ENCODE measurements at places on chromosomes 2 and 18.

GRCh38 chr2:120546048-120546864, 189.4 kb upstream of the GLI2 start:
- DNase-seq, result no peak

DNA sequence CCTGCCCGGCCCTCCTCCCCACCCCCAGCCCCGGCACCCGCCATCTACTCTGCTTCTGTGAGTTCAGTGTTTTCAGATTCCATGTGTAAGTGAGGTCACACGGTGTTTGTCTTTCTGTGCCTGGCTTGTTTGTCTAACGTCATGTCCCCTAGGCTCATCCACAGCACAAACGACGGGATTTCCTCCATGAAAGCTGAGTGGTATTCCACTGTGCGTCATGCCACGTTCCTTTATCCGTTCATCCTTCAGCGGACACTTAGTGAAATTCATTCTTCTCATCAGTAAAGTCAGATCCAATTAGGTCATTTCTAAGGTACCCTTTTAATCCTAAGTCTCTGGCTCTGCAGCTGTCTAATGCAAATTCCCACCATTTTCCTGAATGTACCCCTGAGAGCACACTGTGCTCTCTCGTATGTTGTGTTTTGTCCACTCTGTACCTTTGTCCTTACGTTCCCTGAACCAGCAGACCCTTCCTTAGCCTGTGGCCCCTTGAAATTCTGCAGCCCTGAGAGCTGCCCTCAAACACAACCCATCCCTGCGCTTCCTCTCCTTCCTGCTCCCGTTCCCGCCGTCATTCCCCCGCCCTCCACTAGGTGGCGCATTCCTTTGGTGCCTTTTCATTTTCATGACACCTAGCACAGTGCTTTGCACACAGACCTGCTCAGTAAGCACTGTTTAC, 44.1 kb downstream of the TRAPPC12 start:
- peak; percentile 47 for DNase-seq

DNA sequence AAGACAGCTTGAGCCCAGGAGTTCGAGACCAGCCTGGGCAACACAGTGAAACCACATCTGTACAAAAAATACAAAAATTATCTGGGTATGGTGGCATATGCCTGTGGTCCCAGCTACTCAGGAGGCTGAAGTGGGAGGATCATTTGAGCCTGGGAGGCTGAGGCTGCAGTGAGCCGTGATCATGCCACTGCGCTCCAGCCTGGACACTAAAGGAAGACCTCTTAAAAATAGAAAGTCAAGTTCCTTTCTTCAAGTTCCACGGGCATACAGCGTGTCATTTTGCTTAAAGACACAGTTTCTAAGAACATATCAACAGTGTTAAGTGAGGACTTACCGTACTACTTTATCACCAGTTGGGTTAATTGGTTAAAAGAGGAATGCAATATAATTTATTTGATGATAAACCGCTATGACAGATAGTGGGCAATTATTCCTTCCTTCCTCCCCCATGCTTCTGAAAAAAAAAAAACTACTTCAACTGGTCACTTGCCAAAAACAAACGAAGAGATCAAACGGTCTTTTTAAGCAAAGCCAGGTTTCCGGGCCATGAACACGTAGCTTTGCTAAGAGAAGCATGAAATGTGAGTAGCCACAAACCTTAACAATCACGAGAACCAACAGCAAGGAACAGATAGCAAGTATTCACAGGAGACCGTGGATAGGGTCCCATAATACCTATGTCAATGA, 21.4 kb downstream of the AP1S3 start:
- no peak for DNase-seq

DNA sequence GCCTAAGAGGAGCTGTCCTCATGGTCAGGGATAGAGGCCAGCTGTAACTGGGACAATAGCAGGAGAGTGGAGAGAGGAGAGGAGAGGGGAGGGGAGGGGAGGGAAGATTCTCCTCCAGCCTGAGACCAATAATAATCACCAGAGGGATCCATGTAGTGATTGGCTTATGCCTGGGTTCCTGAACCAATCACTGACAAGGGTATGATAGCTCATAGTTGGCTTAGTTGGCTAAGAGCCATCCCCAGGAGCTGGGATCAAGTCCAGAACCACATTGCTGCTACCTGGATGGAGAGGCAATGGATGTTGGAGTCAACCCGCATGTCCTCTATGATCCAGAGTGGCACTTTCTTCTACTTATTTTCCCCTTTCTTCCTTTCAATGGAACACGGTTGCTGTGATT, 7.7 kb upstream of the ST8SIA5 start:
- no peak for DNase-seq

- no peak for DNase-seq
Measured at GRCh38 chr18:67577386-67577785, 60.9 kb upstream of the DSEL start.

GRCh38 chr2:73985308-73986084, 786 bp downstream of the TET3 start:
- DNase-seq, result peak; percentile 76

DNA sequence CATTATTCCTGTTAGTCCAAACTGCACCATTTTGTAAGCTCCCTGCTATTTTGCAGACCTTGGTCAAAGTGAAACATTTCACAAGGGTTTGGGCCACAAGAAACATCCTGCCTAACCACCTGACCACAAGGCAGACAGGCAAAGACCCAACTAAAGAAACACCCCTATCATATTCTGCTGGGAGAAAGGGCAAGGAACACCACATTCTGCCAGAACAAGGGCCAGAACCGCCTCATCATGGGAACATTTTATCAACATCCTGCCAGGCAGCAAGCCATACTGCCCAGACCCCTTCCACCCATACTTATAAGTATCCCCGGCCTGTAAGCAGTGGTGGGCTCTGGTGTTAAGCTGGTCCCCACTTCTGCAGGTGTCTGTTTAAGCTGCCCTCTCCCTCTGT, 12.0 kb upstream of the RAB31 start:
- no peak for DNase-seq

DNA sequence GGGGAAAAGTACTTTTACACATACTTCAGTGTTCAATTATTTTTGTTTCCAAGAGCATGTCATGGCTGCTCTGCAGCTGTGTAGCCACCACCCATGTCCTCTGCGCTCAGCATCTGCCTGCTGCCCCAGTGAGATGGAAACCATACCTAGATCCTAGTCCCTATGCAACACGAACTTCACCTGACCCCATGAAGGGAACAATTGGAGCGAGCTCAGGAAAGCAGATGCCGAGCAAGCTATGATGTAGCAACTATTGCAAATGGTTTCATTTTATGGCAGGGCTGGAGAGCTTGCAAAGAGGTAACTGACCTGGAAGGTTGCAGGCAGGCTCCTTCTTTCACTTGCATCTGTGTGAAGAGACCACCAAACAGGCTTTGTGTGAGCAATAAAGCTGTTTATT, 1.3 kb upstream of the CCDC141 start:
- DNase-seq, result no peak

DNA sequence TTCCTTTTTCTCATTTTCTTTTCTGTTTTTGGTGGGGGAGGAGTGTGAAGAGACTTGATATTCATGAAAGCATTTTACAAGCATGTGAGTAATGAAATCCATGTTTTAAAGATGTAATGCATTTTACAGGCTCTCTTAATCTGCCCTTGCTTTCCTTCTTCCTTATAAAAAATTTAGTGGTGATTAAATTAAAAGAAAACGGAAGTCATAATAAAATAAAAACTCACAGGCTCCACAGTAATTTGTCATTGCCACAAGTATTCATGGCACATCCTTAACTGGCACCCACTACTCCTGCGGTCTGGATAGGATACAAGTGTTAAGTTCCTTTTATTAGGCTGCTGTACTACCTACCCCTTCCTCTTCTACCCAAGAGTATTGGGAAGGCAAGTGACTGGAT, 241.2 kb downstream of the SLC4A3 start:
- DNase-seq, result no peak

DNA sequence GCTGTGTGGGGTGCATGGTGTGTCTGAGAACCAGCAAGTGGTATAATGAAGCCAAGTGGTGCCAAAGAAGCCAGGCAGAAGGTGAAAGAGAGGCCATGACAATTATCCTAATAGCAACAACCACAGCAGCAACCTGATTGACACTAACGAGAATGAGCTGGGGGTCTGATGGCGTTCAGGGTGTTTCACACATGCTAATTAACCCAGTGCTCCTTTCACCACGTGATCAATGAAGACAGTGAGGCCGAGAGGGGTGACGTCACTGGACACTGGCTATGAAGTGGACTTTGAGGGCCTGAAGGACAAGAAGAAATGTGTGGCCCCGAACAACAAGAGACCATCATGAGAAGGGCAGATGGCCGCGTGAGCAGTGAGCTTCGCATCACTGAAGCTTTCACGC, 364.4 kb upstream of the ID2 start:
- DNase-seq, result no peak

GRCh38 chr18:22346953-22347605, 70.6 kb downstream of the CTAGE1 start:
- no peak for DNase-seq

DNA sequence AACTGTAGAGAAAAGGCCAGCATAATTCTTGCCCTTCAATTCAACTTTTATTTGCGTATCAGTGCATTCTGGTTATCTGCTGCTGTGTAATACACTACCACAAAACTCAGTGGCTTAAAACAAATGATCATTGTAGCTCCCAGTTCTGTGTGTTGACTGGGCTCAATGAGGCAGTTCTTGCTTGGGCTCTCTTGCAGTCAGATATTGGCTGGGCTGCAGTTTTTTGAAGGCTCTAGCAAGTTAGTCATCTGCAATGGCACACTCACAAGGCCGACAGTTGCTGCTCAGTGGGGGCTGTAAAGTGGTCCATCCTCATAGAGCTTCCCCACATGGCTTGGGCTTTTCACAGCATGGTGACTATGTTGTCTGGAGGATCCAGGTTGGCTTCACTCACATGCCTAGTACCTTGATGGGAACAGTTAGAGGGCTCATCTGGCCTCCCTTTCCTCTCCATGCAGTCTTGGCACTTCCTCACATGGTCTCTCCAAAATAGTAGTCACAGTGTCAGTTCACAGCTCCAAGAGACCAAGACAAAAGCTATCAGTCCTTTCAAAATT, 110.6 kb upstream of the TNP1 start:
- DNase-seq, result no peak

DNA sequence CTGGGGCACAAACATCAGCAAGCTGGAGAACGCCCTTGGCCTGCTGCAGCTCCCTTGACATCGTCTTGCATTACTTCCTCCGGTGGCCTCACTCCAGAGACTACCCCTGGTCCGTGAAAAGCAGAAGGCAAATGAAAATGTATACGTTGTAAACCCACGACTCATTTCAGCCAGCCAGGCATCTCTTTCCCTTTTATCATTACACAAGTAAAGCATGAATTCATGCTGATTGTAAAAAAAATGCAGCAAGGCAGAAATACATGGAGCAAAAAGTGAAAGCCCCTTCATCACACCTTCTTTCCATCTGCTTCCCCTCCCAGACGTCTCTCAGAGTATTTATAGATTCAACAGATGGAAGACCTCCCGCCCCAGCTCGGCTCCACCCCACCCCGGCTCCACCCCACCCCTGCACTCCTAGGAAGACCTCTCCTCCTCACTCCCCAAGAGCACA, 41.6 kb upstream of the RALBP1 start:
- no peak for DNase-seq

- no peak for DNase-seq
Measured at GRCh38 chr18:23306822-23307221, 146.3 kb upstream of the RIOK3 start.

DNA sequence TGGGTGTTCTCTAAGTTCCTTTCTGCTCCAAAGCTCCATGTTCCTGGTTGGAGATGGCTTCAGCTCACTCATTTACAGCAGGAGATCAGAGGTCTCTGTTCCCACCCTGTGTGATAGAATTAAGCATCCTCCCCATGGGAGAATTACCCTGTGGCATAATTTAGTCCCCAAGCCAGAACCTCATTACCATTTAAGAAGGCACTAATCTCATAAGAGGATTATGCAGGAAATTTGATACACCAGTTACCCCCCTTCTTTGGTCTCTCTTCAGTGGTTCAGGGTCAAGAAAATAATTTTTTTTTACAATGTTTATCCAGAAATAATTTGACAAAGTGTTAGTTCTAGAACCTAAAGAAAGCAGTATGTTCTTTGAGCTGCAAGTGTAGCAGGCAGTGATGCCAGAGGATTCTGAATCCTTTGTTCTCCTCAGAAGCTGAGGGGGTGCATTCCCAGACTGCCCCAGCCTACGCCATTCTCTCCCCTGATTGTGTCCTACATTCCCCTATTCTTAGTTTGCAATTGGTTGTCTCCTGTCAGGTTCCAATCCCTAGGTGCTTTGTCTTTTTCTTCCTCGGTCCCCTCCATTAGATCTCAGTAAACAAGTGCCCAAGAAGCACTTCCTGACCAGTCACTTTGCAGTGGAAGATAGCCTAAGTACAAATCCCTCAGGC, 163.6 kb downstream of the PRKCE start:
- DNase-seq, result no peak

- no peak for DNase-seq
Measured at GRCh38 chr2:226661789-226662545, 137.7 kb downstream of the IRS1 start.

- DNase-seq, result no peak
Measured at GRCh38 chr2:48269117-48269822, 260.7 kb upstream of the STON1 start.

DNA sequence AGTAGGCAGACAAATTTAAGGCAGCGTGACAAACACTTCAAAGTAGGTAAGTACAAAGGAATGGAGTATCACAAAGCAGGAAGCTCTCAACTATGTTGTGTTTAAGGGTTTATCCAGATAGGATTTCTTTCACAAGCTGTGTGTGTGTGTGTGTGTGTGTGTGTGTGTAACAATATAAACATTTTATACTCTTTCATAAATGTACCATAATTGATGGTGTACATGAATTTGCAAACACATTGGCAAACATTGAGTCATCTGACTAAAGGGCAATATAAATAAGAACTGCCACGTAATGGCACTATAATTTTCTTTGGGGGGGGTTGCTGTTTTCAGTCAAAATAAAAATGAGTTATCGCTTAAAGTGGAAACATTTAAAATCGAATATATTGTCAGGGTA, 1004.4 kb upstream of the DDX18 start:
- no peak for DNase-seq

GRCh38 chr2:218474527-218474926, 55.6 kb downstream of the VIL1 start:
- no peak for DNase-seq

GRCh38 chr2:170714381-170715061, 616 bp upstream of the SP5 start:
- no peak for DNase-seq

- DNase-seq, result no peak
Measured at GRCh38 chr2:8413589-8414135, 268.2 kb upstream of the ID2 start.

DNA sequence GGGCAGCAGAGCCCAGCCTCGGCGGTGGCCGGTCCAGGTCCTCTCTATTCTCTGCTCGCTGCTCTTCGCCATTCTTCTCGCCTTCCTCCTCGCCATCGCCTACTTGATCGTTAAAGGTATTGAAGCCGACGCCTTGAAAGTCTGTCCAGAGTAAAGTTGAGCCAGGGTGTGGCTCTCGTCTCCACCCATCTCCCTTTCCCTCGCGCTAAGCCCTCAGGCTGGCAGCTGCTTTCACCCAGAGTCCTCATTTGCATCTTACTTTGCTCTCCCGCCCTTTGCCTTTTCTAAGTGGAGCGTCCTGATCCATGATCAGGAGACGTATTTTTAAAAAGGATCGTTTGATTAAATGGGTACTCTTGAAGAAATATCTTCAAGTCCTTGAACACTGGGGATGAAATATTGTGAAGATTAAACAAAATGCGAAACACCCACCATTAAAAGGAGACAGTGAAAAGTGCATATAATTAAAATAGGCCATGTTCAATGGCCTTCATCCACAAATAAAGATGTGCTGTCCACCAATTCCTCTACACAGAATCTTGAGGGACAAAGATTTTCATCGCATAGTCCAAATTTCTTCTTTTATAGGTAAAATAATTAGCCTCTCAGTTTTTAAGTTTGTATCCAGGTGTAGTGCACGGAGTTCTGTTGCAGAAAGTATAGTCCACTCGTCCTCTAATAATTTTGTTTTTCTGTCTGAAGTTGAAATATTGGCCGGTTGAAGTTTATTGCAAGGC, 657 bp downstream of the ARL6IP6 start:
- no peak for DNase-seq
